ENCODE measurements at places on chromosomes 13 and 19.

GRCh38 chr19:35851213-35852028 is 883 bp downstream of the NPHS1 start:
- DNase-seq = no peak

GRCh38 chr13:38496917-38497316 is 147.3 kb downstream of the UFM1 start:
- no peak for DNase-seq

DNA sequence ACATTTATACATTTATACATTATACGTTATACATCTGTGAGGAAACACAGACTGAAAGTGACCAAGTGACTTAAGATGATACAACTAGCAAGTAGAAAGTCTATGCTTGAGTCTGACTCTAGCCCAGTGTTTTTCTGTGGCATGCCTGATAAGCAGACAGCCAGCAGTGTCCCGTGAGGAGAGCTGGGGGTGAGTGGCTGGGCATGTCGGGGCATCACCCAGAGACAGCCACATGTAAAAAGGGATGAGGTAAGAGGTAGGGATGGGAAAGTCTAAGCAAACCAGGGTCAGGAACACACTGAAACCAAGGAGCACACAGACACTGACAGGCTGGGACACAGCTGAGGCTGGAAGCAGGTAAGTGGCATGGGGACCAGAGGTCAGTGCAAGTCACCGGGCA is 333.2 kb downstream of the FOXO1 start:
- DNase-seq = no peak

DNA sequence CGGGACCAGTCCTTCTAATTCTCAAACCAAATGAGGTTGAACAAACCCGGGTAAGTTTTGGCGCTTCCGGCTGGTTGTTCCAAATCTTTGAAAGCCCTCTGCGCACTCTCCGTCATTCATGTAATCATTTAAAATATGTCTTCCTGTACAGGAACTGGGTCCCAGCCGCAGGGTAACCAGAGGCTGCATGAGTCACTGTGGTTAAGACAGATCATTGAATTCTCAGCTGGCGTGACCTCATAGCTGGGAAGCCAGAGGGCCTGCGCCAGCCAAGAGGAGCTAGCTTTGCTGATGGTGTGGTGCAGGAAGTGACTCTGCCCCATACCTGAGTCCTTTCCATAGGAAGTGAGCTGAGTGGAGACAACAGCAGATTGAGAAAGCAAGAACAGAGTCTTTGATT is 135.2 kb downstream of the TSHZ3 start:
- no peak for DNase-seq

GRCh38 chr13:110663491-110663890 is 42.4 kb downstream of the CARS2 start:
- no peak for DNase-seq

GRCh38 chr19:48674921-48675824 is 2.4 kb upstream of the NTN5 start:
- peak; percentile 54 for DNase-seq

- DNase-seq = no peak
Measured at GRCh38 chr13:41232578-41233480, 30.5 kb downstream of the MTRF1 start.

DNA sequence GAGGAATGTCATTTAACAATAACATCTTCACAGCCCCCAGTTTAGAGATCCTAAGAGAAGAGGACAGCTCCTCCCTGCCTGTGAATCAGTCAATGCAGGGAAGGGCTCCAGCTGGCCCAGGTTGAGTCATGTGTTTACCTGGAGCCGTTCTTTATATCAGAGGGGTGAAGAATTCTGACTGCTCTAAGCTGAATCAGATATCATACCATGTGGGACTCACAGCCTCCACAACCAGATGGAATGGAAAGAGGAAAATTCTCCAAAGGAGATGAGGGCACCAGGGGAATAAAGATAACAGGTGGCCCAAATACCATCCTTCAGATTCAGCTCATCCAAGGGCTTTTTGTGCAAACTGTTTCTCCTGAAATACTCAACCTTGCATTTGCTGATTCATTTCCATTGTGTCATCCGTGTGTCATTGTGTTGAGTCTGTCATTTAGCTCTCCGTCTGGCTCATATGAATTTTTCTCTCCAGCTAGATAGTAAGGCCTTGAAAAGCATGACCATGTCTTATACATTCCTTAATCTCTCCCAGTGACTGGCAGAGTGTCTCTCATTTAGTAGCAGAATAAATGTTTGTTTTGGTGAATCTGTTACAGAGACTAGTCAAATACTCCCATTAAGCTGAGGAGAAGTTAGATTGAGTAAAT is 217.9 kb downstream of the RFC3 start:
- DNase-seq = no peak

DNA sequence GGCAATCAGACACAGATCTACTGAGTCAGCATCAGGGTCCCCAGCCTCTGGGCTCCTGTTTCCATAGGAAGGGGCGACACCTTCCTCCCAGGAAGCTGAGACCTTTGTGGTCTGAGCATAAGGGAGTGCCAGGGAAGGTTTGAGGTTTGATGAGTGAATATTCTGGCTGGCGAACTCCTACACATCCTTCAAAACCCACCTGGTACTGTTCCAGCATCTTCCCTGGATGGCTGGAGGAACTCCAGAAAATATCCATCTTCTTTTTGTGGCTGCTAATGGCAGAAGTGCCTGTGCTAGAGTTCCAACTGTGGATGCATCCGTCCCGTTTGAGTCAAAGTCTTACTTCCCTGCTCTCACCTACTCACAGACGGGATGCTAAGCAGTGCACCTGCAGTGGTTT is 9.2 kb downstream of the INSL3 start:
- DNase-seq = no peak

DNA sequence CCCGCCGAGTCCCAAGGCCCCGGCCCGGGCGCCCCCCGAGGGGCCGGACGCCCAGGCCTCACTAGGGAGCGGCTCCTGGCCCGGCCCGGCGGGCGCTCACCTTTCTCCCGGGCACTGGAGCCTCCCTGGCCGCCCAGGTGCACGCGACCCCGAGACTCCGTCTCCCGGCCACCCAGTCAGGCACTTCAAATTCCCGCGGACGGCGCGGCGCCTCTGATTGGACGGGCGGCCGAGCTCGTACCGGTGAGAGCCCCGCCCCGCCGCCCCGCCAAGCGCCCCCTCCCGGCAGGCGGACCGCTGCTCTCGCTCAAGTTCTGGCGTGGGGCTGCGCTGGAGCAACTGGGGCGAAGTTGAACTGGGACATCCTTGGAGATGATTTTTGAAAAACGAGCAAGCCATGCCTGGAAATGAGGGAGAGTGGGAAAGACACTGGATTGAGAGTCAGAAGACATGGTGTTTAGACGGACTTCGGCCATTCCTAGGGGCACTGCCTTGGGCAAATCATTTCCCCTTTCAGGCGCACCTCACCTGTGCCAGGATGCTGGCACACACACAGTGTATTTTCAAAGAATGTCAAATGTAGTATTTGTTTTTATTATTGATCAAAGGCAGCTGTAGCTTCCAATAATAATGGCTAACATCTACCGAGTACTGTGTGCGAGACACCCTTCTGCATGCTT is 485.3 kb downstream of the UQCRFS1 start:
- DNase-seq = no peak

DNA sequence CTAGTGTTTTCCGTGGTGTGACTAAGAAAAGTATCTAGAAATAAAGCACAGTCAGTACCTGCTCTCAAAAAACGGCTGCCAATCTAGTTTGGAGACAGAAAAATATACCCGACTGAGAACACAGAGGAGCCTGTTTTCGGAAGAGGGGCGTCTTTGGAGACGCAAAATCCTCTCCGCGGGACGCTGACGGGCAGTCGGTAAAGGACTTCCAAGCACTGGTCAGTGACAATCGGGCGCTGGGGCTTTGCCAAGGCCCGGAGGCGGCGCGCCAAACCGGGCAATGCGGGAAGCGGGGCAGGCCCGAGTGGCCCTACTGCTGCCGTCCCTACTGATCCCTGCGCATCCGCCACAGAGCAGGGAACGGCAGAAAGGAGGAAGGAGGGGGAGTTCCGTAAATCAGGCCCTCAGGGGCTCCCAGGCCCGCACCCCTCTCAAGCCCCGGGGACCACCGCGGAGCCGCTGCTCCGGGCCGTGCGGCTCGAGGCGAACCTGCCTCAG is 588 bp upstream of the DPY19L3 start:
- DNase-seq = no peak

DNA sequence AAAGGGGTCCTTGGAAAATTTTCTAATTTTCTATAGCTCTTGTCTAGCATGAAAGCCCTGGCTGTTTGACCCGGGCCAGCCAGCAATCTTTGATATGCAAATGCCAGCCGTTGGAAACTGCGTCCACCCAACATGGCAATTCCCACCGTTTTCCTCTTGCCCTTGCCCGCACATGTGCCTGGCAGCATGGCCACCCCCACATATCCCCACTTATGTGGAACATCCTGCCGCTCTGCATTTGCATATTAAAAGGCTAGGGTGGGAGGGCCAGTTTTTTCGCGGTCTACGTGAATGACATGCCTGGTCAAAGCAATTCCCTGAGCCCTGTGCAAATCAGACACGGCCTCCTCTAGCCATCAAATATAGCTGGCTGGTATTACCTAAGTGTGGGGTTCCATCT is 110.3 kb upstream of the TDRD3 start:
- DNase-seq = no peak

DNA sequence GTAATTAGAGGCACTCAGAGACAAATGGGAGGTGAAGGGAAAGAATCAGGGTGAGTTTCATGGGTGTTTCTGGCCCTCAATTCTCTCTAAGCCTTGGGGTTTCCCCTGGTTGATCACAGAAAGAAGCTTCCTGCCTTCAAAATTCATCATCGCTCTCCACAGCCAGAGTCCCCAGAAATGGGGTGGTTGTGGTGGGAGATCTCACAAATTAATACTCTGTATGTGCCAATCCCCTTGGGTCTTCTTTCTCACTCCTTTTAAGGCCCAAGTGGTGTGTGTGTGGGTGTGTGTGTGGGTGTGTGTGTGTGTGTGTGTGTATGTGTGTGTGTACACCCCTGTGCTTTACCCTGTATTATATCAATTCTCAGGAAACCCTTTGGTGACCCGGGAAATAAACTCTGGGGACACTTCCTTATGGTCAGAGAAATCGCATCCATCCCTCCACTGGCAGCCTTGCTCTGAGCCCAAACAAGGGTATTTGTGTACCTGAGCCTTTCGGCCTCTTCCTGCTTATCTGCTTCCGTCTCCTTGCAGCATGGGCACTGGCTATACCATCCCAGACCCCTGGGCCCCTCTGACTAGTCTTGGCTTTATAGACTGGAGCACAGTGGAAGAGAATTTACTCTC is 2.8 kb upstream of the FCGBP start:
- no peak for DNase-seq

GRCh38 chr13:76222511-76222910 is 586.4 kb downstream of the LMO7 start:
- no peak for DNase-seq

DNA sequence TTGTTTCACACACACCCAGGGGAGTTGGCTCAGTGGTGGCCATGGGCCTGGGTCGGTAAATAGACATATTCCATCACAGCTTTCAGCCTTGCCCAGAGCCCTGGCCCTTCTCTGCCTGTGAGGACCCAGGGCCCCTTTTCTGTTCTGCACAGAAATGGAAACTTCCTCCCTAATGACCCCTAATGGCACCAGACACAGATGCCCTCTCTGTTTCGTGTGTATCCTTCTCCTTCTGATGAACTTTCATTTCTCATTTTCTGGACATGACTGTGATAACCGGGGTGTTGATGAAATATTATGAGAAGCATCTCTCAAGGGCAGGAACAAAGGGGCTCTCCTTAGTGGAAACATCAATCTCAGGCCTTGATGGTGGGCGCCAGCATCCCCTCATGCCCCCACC is 12.8 kb downstream of the LILRA1 start:
- no peak for DNase-seq

DNA sequence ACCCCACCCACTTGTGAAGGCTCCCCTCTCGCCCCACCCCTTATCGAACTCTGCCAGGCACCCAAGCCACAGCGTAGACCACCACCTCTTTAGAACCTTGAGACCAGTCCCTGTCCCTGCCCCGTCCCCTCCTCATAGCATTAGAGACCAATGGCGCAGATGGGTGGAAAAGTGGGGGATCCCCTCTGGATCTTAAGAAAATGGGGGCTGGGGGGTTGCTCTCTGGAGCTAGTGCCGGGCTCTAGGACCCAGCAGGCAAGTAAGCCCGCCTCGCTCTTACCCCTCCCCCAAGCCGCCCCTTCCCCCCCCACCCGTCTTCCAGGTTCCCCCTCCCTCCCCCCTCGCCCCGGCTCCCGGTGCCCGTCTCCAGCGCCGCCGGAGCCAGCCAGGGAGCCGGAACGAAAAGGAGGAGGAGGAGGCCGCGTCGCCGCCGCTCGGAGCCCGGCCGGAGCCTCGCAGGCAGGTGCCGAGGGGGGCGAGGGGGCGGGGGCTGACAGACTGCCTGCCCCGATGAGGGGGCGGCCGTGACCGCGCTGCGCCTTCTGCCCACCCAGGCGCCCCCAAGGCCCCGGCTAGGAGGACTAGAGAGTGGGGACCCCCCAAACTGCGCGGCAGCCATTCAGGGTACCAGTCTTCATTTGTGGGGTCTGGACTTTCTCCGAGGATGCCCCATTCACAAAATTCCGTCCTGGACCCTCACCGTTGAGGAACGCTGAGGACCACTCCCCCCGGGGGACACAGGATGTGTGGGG is at the start of gene SPRED3:
Gene SPRED3, plus strand, starts transcription at position 349 of the 752 bp plus-strand sequence. CDS start 1,606 bp downstream, outside the sequence.
- no peak for DNase-seq

GRCh38 chr19:1027650-1028061 is 1.2 kb downstream of the CNN2 start:
- no peak for DNase-seq

- no peak for DNase-seq
Measured at GRCh38 chr19:8626842-8627241, 3.6 kb upstream of the NFILZ start.

GRCh38 chr19:55231391-55232285 is 3.1 kb upstream of the TMEM86B start:
- DNase-seq = no peak

DNA sequence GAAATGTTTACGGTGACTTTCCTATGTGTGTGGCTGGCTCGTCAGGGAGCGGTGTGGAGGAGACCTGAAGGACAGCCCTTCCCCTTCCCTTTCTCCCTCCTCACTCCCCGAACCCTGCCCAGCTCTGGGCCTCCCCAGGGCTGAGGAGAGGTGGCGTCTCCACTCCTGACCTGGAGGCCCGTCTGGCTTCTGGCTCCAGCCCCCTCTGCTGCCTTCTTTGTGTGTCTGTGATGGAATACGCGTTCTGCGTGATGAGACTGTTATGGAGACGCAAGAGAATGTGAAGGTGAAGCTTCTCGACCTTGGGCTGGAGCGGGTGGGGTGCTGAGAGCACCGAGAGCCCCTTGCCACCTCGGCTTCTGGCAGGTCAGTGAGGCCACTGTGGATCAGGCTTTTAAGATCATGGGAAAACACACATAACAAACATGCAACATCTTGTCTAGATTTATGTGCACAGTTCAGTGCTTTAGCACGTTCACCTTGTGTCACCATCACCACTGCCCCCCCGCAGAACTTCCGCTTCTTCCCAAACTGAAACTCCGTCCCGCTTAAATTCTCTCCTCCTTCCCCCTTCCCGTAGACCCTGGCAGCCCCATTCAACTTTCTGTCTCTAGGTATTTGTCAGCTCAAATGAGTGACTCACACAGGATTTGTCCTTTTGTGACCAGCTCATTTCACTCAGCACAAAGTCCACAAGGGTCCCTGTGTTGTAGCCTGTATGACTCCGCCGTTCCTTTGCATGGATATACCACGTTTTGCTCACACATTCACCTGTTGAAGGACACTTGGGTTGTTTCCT is 24.7 kb downstream of the ATP11A start:
- no peak for DNase-seq

Data from cerebellar nuclear complex (tissue), 1 donor.